NCI-H524 treated with DMSO at 0.1 percent for 48 hours (cell line): ENCODE measurements at places on chromosomes 11 and 22.

DNA sequence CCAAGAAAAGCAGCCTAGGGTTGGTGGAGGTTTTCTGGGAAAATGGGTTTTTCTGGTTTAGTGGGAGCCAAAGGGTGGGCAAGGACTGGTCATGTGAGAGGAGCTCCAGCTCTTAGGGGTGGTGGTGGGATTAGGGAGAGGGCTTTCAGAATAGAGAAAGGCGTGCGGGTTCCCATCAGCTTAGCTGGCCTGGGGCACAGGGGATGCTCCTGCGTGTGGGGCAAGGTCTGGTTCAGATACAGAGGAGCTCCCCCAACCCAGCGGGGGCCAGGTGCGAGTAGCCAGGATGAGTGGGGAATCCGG lies 644 bp downstream of the TMEM134 start:
- no peak for DNase-seq

DNA sequence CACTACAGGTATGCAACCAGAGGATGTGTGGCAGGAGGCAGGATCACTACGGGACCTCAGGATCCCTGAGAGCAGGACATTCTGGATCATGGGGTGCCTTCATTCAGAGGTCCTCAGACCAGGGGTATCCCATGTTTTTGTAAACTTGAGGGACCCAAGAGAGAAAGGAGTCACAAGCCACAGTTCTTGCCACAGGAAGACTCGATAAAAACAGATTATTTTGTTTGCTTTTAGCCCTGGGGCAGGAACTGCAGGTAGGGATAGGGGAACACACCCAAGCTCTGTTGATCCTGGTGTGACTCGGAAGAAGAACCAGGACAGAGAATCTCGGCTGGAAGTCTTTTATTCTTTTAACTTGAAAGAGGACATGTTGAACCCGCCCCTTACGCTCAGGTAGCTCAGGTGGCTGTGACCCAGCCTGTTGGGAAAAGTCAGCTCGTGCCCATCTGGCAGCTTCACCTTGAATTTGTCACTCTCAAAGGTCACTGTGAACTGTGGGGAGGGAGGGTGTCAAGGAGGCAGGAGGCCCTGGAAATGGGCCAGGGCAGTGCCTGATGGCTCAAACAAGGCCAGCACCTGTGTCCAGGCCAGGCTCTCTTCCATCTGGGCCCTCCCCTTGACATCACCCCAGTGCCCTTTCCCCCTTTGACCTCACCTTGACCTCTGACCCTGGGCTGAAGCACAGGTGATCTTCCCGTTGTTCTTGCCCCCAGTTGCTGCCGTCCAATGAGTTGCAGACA lies 9.8 kb downstream of the LGALS2 start:
- no peak for DNase-seq

DNA sequence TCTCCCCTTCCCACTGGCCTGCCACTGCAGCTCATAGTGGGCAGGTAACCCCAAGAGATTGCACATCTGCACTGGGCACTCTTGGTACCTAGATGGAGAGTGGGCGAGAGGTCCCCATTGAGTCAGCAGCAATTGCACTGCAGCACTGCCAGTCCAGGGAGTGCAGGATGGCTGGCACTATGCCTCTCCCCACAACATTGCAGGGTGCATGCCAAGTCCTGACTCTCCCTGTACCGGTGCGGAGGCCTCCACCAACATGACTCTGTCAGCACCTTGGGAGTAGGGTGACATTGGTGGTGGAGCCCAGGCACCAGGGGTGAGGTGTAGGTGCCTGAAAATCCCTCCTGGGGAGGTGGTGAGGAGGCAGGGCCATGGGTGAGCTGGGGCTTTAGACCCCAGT lies 82.2 kb downstream of the TRAF6 start:
- DNase-seq: no peak

- DNase-seq: no peak
Measured at GRCh38 chr22:23269441-23270211, 89.3 kb downstream of the BCR start.

- no peak for DNase-seq
Measured at GRCh38 chr11:42595876-42596275, 715.9 kb upstream of the API5 start.
